ENCODE measurements at places on chromosomes 1 and 21.

- no peak for DNase-seq
These were observed 20.5 kb downstream of the MAPKAPK2 start for GRCh38 chr1:206705191-206705590.

DNA sequence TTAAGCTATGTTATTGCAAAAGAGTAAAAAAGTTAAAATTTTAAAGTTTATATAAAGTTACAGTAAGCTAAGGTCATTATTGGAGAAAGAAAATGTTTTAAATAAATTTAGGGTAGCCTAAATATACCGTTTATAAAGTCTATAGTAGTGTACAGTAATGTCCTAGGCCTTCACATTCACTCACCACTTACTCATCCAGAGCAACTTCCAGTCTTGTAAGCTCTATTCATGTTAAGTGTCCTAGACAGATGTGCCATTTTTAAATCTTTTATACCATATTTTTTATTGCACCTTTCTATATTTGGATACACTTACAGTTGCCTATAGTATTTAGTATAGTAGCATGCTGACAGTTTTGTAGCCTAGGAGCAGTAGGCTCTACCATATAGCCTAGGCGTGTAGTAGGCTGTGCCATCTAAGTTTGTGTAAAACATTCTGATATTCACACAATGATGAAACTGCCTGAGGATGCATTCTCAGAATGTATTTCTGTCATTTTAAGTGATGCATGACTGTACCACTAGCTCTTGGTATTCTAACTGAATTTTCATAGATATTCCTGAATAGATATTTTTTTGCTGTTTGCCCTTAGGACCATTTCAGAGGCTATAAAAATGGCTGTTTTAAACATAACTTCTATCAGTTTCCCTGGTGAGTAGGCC lies 26.8 kb downstream of the PPP2R5A start:
- DNase-seq, result no peak

DNA sequence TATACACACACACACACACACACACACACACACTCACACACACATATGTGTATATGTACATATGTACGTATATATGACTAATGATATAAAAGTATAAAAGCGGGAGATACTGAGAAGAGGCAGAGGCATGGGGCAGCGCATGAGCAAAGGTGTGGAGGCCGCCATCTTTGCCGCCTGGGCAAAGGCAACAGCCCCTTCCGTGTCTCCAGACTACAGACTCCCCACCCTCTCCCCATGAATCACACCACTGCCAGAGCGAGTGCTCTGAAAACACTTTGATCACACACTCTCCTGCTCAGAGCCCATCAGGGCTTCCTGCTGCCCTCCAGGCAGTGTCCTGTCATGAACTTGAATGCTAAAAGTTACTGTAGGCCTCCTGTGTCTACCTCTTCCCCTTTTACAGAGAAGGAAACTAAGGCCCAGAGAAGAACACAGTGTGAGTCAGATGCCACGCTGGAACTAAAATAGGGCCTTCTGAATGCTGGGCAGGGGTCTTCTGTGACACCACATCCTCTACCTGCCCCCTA lies 54.7 kb upstream of the SSBP3 start:
- DNase-seq, result no peak

DNA sequence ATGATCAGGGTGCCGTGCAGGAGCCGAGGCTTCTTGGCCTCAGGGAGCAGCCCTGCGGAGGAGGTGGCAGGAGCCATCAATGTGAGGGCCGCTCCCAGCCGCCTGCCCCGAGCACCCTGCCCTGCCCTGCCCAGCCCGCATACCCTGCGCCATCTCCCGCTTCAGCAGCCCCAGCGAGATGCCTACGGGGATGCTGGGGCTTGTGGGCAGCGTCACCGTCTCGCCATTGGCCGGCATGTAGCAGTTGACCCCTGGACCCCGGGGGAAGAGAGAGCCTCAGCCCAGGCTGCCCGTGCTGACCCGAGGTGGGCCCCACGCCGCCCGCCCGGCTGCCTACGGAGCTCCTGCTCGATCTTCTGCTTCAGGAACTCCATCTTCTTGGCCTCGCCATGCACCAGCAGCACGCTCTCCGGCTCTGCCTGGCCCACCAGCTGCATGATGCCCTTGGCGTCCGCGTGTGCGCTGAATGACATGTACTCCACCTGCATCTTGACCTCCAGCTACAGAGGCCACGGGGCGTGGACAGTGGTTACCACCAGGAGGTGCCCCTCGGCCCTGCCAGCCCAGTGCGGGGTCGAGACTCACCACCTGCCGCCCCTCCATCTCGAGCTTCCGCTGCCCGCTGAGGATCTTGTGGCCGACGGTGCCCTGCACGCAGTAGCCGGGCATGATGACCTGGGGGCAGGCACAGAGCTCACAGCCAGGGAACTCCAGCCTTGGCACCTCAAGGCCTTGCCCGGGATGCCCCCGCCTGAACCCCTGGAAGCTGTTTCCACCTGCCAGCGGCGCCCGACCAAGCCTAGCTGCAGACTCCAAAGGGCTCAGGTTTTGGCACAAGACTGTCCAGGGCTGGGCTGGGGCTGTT lies 4.3 kb downstream of the PUSL1 start:
- DNase-seq, result no peak

- DNase-seq, result peak; percentile 41
These were observed 5.2 kb downstream of the H6PD start for GRCh38 chr1:9239622-9240401.

DNA sequence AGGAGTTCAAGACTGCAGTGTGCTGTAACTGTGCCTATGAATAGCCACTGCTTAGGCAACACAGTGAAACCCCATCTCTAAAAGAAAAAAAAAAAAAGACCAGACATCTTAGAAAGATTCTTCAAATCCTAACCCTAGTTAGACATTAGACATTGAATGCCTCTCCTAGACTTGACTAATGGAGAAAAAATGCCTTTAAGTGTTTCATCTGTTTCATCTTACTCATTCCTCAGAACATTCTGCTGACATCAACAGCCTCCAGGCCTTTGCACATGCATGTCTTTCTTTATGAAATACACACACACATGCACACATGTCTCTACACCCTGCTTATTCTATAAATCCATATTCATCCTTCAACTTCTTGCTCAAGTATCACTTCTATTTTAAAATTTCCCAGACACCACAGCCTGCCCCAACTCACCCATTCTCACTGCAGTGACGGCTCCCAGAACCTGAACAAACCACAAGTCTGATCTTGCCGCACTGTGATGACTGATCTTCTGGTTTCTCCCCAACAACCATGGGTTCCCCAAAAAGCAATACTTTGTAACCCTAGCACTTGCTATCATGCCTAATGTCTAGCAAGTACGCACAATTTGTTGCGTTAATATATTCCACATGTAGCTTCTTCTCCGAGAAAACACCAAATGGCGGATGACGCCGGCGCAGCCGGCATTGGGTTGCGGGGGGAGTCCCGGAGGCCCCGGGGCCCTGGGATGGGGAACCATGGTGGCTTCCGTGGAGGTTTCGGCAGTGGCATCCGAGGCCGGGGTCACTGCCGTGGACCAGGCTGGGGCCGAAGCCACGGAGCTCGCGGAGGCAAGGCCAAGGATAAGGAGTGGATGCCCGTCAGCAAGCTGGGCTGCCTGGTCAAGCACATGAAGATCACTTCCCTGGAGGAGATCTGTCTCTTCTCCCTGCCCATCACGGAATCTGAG lies 37.4 kb downstream of the LRRC52 start:
- DNase-seq, result no peak

DNA sequence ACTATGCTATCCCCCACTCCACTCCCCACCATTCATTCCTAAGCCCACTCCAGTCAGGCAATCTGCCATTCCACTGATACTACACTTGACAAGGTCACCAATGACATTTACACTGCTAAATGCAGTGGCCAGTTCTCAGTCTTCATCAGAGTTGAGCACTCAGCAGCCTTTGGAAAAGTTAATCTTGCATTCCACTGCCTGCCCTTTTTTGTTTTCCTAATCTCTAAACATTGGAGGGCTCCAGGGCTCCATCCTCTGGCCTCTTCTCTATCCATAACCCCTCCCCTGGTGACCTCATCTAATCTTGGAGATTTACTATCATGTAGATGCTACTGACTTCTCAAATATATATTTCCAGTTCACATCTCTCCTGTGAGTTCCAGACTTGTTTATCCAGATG lies 70.9 kb upstream of the S1PR1 start:
- DNase-seq, result no peak

DNA sequence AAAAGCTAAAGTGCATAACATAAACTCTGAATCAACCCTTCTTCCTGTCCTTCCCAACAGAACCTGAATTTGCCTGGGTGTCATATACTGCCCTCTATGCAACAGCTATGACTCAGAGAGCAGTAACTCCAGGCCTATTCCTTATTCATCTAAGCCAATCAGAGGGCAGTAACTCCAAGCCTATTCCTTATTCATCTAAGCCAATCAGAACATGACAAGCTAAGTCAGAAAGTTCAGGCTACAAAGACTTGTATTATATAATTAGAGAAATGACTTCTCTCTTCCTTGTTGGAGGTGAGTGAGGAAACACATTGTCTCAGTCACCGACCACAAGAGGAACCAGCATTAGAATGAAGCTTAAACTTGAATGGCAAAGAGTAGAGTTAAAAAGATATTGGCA lies 26.2 kb upstream of the TADA1 start:
- DNase-seq, result no peak

- DNase-seq, result peak; percentile 56
These were observed 66.1 kb downstream of the NID1 start for GRCh38 chr1:235998812-235999211.

DNA sequence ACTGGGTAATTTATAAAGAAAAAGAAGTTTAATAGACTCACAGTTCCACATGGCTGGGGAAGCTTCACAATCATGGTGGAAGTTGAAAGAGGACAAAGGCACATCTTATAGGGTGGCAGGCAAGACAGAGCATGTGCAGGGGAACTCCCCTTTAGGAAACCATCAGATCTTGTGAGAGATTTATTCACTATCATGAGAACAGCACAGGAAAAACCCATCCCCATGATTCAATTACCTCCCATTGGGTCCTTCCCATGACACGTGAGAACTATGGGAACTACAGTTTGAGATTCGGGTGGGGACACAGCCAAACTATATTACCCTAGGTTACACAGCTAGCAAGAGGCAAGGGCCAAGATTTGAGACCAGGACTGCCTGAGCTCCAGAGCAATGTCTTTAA lies 30.4 kb upstream of the SOX13 start:
- DNase-seq, result no peak

GRCh38 chr1:67956116-67956515 lies 94.3 kb downstream of the DIRAS3 start:
- DNase-seq, result no peak

GRCh38 chr1:215128504-215128903 lies 46.0 kb downstream of the KCNK2 start:
- no peak for DNase-seq

GRCh38 chr1:239392271-239392670 lies 5.9 kb downstream of the CHRM3 start:
- no peak for DNase-seq

GRCh38 chr1:43874716-43875115 lies 58.9 kb upstream of the ARTN start:
- no peak for DNase-seq

GRCh38 chr1:107491582-107491981 lies 350.7 kb downstream of the NTNG1 start:
- DNase-seq, result no peak

DNA sequence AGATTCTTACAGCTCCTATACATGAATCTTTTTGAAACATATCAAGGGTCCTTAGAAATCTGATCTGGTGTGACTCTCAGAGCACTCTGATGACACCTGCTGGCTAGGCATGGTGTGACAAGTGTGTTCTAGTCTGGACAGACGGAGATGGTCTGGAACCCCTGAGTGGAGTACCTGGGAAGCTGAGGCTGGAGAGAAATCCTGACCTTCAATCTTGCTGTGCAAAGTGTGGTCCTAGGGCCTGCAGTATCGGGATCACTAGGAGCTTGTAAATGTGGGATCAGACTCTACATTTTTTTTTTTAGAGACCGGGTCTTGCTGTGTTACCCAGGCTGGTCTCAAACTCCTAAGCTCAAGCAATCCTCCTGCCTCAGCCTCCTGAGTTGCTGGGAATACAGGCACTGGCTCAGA lies 78.6 kb upstream of the SOD1 start:
- peak; percentile 79 for DNase-seq

DNA sequence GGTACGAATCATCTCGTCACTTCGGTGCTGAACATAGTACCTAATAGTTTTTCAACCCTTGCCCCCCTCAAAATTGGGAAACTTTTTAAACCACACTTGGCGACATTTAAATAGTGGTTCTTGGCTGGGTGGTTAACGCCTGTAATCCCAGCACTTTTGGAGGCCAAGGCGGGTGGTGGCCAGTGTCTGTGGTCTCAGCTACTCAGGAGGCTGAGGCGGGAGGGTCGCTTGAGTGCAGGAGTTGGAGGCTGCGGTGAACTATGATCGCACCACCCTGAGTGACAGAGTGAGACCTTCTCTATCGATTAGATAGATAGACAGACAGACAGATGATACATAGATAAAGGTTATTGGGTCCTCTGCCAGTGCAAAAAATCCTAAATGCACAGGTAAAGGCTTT lies 55.5 kb upstream of the RASAL2 start:
- no peak for DNase-seq

DNA sequence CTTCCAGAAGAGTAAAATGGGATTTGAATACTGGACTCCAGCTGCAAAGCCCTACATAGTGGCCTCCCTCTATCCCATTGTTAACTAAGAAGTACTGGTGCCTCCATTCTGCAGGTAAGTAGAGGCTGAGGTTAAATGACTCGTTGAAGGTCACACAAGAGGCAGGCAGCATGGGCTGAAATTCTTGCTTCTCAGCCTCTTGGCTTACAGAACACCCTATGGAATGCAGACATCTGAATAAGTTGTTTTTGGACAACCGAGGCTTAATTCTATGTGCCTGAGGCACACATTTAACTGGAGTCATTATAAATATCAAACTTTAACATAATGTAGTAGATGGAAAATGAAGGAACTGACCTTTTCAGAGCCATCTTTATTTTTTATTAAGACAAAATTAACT lies 5.7 kb downstream of the DNAJC11 start:
- no peak for DNase-seq

- no peak for DNase-seq
These were observed 57.2 kb upstream of the TRAPPC10 start for GRCh38 chr21:43954896-43955295.

- DNase-seq, result no peak
These were observed 57.8 kb downstream of the HS2ST1 start for GRCh38 chr1:86972262-86972661.

DNA sequence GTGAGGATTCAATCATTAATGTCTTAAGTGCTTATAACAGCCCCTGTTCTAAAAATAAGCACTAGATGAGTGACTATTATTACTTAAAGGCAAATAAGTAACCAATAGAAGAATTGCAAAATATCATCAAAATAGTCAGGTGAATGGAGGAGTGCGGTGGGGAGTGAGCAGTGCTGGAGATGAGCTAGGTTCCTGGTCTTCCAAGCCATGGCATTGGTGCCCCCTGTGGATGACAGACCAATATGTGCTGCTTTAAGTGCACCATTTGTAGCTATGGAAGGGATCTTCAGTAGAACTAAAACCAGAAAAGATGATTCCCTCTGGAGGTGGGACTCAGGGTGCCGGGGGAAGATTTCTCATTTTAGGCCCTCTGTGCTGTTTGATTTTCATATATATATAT lies 46.1 kb upstream of the SLC30A1 start:
- DNase-seq, result no peak

- DNase-seq, result no peak
These were observed 45.2 kb upstream of the CNTN2 start for GRCh38 chr1:204997591-204998355.

Data from activated T-cell treated with anti-CD3 and anti-CD28 coated beads, Interleukin-2, amount 50 U/mL, for 1 hour (primary cell).